BE2C (cell line): ENCODE measurements at places on chromosomes 7 and 10.

DNA sequence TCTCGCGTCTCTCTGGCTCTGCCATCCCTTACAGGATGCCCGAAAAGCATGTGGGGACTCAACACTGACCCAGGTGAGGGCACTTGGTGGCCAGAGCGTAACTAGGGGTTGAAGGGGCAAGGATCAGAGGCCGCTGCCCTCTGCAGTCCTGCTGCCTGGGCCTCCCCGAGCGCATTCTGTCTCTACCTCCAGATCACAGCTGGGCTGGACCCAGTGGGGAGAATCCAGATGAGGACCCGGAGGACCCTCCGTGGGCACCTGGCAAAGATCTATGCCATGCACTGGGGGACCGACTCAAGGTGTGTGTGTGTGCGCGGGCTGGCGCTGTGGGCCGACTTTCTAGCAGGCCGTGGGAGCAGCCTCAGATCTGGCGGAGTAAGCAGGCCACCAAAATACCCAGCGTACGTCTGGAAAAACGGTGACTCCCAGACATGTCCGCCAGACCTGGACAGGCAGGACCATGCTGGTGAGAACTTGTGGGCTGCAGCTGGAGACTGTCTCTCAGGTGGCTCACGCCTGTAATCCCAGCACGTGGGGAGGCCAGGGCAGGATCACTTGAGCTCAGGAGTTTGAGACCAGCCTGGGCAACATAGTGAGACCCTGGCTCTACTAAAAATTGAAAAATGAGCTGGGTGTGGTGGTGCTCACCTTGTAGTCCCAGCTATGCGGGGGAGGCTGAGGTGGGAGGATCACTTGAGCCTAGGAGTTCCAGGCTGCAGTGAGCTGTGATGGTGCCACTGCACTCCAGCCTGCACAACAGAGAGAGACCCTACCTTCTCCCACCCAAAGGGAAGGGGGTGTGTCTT is 3.2 kb downstream of the GNB2 start:
- DNase-seq: no peak

DNA sequence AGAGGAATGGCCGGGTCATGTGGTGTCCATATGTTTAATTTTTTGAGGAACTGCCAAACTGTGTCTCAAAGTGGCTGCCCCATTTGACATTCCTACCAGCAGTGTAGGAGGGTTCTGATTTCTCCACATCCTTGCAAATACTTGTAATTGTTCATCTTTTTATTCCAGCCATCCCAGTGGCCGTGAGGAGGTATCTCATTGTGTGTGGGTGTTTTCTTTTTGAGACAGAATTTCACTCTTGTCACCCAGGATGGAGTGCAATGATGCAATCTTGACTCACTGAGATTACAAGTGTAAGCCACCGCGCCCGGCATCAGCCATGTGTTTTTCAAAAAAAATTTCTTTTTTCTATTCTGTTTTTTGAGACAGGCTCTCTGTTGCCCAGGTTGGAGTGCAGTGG is 38.7 kb upstream of the DLG5 start:
- DNase-seq: no peak

DNA sequence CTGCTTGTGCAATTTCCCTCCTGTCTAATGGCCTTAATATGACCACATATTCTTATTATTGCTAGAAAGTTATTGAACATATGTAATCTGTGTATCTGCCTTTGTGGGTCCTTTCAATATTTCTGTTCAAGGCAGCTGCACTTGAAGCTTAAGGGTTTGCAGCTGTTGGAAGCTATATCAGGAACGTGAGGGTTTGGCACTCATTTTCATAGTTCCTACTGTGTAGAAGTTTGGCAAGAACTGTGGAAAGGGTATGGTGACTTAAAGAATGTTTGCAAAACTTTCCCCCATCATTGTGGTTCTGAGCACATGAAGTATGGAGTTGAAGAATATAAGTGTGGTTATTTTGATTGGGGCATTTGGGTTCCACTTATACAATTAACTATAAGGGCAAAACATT is 144.7 kb upstream of the SEMA3A start:
- DNase-seq: no peak

DNA sequence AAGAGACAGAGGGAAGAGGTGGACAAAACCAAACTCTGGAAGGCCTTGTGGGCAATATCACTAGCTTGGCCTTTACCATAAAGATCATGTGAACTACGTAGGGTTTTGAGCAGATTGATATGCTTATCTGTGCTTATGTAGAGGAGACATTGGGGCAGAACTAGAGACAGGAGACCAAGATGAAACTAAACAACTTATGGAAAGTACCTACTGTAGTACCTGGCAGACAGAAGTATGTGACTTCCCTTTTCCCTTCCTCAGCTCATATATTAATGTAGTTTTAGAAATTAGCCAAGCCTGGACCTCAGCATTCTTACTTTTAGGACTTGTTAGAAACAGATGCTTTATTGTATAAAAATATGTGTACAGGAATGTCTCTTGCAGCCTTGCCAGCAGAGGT is 14.0 kb upstream of the IL6 start:
- no peak for DNase-seq

GRCh38 chr7:20624666-20625385 is 9.4 kb downstream of the ABCB5 start:
- DNase-seq: no peak
